ENCODE measurements at places on chromosomes 12 and 14.

DNA sequence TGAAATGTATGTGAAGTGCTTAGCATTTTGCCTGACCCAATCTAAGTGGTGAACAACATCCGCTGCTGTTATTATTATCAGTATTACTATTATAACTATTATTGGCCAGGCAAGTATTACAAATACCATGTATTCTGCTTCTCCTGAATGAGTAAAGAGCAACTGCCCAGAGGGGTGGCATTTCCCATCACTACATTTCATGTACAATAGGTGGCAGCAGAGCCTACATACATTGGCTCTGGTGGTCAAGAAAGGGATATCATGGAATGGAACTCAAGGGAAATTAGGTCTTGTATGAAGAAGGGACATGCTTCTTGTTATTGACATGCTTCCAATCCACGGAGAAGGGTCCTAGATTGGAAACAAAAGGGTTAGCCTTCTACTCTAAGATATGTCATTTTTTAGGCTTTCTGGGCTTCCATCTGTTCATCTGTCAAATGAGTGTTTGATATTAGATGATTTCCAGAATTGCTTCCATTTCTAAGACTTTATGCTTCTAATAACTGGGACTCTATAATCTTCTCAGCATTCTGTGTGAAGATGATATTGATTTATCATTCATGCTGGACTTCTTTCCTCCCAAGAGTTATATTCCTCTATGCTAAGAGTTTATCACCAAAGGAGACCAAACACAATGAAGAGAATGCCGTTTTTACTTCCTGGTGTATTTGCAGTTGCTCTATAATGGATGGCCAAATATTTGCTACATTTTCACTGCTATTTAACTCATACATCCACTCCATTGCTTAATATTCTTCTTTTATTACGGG is 239.1 kb downstream of the SSPN start:
- DNase-seq = no peak

GRCh38 chr12:92707926-92708325 is 5.1 kb downstream of the PLEKHG7 start:
- DNase-seq = no peak

DNA sequence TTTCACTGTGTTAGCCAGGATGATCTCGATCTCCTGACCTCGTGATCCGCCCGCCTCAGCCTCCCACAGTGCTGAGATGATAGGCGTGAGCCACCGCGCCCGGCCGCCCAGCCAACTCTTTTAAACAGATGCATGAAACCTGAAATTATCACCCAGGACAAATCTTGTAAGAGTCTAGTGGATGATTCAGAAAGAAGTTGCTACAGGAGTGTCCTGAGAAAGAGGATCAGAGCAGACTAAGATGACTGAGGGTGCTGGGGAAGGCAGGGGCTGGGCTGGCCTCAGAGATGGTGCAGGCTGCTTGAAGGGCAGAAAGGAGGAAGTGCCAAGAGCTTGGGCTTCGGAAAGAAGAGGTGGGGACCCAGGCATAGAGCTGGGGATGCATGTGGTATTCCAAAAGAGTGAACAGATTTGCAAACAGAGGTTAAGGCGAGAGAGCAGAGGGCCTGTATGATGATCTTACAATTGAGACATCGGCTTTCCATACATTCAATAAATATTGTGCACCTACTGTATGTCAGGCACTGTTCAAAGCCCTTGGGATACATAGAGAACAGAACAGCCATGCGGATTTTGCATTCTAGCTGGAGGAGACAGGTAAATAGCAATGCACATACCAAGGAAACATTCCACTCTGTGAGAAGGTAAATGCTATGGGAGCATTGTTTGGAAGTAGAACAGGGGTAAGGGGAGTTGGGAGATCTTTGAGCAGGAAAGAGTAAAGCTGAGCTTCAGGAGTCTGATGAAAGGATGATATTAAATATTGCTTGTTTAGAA is 7.4 kb upstream of the CD9 start:
- DNase-seq = no peak

- no peak for DNase-seq
Measured at GRCh38 chr12:79691511-79692248, 916 bp upstream of the PAWR start.

DNA sequence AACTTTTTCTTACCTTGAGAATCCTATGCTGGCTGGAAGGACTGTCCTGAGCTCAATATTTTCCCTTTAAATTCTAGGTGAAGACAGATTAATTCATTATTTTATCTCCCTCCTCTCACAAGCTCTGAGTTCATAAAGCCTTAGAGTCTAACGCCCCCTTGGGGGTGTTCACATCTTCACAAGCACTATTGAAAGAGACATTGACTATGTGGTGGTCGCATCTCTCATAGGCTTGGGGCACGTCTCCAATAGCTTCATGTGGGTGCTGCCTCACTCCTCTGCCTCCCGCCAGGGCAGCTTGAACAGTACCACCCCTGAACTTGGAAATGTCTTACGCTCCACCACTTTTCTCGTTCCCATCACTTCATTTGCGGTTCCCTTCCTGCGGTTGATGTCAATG is 106.2 kb downstream of the UNC79 start:
- no peak for DNase-seq

- DNase-seq = no peak
Measured at GRCh38 chr12:103881261-103881660, 40.2 kb upstream of the NT5DC3 start.

- no peak for DNase-seq
Measured at GRCh38 chr12:131088701-131089530, 135.2 kb downstream of the ADGRD1 start.

DNA sequence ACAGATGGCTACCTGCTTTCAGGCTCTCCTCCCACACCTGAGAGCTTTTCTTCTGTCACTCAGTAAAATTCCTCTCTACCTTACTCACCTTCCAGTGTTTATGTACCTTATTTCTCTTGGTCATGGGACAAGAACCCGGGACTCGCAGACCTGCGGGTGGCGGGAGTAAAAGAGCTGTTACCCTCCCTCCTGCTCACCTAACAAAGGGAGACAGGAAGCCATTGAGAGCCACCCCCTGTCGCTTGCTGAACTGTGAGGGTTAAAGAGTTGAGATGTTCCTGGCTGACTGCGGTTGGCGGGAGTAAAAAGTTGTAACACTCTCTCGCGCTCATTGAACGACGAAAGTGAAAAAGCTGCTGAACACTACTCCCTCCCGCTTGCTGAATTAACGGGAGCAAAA is 1935.1 kb upstream of the FLRT2 start:
- no peak for DNase-seq

DNA sequence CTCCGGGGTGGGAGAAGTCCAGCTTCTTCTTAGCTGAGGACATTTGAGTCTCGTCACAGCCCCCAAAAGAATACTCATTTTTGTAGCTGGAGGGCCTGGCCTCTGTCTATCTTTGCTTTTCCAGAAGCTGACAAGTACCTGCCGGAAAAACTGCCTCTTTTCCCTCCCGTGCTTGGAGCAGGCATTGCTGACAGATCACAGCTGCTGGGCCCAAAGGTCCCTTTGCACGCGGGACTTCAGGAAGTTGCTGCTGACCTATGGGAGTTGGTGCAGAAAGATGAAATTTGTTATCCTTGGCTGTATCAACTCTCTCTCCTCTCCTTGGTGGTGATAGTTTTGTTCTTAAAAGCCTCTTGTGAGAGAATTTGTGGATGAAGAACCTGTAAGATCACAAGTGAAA is 92.8 kb downstream of the PAPOLA start:
- DNase-seq = no peak

- DNase-seq = no peak
Measured at GRCh38 chr14:21069388-21070082, 569 bp upstream of the ARHGEF40 start.

DNA sequence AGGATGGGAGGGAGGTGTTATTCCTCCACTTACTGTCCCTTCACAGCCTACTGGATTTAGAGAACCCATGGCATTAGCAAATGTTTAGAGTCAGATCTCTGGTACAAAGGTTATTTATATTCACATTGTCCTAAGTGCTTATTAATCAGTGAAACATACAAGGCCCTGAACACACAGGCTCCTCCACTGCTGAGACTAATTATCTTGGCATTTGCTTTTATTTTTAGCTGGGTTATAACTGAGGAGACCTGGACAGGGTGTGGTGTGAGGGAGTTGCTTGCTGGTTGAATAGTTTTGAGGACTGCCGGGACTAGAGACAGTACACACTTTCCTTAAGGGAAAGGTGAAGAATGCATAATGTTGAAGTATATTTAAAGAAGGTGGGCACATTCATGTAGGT is 77.5 kb downstream of the FIGNL2 start:
- DNase-seq = no peak

DNA sequence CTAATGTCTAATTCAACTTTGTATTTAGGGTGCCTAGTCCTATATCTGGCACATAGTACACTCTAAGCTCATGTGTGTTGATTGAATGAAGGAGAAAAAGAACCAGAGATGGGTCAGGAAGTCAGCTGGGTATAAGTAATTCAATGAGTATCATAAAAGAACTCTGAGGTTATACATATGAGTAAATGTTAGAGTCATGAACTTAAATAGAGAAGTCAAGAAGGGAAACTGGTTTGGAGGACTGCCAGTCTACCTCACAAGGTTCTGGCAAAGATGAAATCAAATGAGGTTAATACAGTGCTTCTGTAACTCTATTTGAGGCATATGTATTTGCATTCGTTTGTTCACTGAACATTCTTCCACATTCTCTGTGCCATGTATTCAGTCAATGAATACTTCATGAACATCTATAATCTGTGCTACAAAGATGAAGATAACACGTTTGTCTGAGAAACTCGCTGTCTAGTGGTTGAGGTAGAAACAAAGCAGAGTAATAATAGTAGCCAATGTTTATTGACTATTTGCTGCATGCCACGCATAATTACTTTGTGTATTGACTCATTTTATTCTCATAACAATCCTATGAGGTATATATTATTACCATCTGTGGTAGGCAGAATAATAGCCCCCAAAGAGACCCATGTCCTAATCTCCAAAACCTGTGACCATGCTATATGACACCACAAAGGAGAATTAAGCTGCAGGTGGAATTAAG is 88.9 kb downstream of the PTGER2 start:
- DNase-seq = no peak

DNA sequence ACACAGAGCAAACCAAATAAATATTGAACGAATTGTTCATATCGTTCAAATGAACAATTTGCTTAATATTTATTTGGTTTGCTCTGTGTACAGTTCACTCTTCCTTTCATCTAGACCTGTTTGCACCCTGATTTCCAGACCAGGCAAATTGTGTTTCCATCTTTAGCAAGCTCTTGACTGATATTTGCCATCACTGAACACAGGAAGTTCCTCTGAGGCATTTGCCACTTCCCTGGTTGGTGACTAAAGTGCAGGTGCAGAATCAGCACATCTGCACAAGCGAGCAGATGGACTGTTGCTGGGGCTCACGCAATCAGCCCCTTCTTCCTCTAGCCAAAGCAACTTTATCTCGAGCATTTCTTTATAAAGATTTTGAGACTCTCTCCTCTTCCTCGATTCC is 112.9 kb downstream of the DAAM1 start:
- DNase-seq = no peak

GRCh38 chr12:110458756-110459155 is 8.6 kb upstream of the ARPC3 start:
- no peak for DNase-seq

GRCh38 chr12:5166976-5167375 is 123.3 kb downstream of the KCNA5 start:
- DNase-seq = no peak

GRCh38 chr12:93378998-93379325 is 1.2 kb downstream of the NUDT4 start:
- DNase-seq = no peak

DNA sequence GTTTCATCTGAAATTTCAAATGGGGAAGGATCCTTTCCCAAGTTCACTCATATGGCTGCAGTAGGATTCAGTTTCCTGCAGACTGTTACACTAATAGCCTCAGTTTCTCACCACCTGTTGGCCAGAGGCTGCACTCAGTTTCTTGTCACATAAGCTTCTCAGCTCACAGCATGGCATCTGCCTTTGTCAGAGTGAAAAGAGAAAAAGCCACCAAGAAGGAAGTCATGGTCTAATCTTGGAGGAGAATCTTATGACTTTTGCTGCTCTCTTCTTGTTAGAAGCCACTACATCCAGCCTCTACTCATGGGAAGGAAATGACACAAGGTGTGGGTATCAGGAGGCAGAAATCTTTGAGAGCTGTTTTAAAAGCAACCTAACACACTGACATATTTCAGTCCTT is 39.4 kb upstream of the BTG1 start:
- no peak for DNase-seq

DNA sequence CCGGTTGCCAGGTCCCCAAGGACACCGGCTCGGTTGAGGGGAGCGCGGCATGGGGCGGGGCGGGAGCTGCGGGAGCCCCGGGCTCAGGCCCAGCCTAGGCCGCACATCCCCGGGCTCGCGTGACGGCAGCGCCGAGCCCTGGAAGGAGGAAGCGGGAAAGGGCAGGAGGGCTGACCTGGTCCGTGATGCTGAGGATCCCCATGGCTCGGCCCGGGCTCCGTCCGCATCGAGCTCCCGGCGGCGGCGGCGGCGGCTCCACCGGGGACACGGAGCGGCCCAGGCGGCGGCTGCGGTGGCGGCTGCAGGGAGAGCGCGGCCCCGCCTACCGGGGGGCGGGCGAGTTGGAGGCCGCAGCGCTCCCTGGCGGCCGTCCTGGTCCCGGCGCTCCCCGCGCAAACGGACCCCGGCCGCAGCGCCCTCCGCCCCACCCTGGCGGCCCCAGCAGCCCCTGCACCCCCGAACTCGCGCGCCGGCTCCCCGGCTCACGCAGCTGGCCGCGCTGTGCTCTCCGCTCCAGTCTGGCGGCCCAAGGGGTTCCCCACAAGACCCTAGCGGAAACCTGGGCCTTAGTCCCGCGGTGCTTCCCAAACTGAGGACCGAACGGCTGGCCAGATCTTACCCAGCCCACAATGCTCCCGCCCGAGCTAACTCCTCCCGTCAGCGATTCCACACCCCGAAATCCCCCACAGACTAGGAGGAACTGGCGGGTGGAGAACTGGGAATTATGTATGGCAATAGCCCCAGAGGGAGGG is at the start of gene ANKRD52:
Gene ANKRD52, minus strand, starts transcription at position 317 of the 752 bp plus-strand sequence. Its CDS starts 115 bp downstream, at position 202.
- peak; percentile 71 for DNase-seq

- DNase-seq = no peak
Measured at GRCh38 chr12:127445581-127446139, 821.3 kb upstream of the TMEM132C start.

DNA sequence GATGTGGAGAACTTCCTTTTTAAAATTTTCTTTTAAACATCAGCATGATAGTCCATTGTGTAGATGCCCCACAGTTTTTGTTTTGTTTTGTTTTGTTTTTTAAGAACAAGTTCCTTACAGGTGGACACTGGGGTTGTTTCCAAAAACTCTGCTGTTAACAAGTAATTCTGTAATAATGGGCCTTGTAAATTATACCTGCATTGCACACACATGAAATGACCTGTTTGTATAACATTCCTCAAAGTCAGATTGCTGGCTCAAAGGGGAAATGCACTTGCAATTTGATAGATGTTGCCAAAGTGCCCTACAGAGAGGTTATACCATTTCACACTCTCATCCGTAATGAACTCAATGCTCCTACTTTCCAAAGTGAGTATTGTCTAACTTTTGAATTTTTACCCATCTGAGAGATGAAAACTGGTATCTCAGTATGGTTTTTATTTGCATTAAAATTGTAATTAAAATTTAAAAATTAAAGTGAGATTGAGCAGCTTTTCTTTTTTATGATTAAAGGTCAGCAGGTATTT is 89.2 kb downstream of the SPPL3 start:
- no peak for DNase-seq

DNA sequence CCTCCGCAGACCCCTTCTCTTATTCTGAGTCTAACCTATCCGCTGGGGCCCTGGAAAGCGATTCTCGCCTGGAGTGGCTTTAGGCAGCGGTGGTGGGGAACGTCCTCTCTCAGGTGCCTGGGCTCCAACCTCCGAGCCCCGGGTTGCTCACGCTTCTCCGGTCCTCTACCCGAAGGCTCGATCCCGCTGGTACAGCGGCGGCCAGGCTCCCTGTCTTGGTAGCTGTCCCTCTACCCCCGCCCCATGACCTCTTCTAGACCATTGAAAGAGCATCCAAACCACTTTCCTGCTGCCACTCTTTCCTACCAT is 505 bp upstream of the HEBP1 start:
- DNase-seq = peak; percentile 31
